ENCODE measurements at places on chromosomes 1 and 21. TPM values are rescaled to one million over a fixed set of nuclear protein-coding genes. Genes with fewer than 3 reads are reported as not detected.

The PPP1R12B gene
- 21.9 TPM for total RNA-seq

DNA sequence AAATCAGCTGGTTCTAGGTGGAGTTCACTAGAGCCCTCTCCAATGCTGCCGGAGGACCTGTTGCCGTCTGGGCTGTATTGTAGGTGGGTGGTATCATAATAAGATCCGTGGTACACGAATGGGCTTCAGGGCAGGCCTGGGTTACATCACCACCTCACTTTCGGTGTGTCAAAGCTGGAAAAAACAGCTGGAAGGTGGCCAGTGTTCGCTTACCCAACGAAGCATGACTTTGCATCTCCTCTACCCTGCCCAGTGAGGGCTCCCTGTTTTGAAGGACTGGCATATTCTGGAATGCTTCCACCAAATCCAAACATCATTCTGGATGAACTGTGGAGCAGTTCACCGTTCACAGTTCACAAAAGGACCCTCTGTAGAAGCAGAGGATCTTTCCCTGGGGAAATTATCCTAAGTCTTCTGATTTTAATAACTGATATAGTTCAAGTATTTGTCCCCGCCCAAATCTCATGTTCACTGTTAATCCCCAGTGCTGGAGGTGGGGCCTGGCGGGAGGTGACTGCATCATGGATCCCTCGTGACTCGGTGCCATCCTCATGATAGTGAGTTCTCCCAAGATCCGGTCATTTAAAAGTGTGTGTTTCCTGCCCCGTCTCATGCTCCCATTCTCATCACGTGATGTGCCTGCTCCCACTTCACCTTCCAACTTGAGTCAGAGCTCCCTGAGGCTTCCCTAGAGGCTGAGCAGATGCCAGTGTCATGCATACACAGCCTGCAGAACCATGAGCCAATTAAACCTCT is 429.0 kb downstream of the KIF26B start:
- no peak for DNase-seq

GRCh38 chr1:220642285-220642684 is 47.9 kb upstream of the C1orf115 start:
- no peak for DNase-seq

GRCh38 chr1:9265968-9266367 is 26.7 kb upstream of the SPSB1 start:
- no peak for DNase-seq

DNA sequence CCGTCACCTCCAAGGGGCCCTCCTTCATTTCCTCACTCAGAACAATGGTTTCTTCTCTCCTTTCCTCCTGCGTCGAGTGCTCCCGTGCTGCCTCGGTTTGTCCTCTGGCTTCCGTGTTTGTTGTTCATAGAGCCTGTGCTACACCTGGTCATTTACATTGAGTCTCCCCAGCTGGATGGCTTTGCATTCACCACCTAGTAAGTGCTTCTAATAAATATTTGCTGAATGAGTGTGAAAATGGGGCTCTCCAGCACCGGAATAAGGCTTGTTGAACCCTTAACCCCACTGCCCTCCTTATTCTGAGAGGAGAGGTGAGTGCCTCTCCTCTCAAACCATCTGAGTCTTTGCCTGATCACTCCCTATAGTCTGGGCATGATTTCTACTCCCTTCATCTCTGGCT is 104.9 kb downstream of the CNIH3 start:
- no peak for DNase-seq

GRCh38 chr1:160049101-160049500 is 17.3 kb upstream of the PIGM start:
- DNase-seq: no peak

- no peak for DNase-seq
These were observed 23.6 kb upstream of the ZNF362 start for GRCh38 chr1:33232716-33233115.

DNA sequence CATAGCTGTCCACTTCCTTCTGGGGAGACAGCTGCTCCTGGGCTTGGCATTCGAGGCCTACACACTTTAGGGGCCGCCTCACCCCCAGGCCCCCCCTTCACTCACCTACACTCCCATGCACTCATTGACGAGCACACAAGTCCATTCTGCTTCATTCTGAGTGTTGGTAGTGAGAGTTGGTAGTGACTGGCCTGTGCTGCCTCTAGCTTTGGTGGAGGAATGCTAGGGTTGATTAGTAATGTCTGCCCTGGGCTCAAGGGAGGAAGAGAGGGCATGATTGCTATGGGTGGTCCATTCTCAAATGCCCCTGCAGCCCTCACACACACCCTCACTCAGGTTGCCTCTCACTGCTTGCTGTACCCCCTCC is 30.4 kb downstream of the TRIM11 start:
- DNase-seq: no peak

The TARDBP gene
- total RNA-seq: 175 TPM

DNA sequence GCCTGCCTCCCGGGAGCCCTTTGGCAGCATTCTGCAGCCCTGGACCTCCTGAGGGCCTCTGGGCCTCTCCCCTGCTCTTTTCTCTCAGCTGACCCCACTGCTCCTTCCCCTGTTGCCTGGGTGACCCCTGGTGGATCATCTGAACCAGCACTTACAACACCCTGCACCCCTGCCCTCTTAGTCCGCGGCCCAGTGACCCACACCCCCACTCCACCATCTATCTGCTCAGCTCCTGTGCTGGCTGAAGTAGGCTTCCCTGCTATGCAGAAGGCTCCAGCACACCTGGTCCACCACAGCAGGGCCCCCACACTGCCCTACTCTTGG is 74.0 kb downstream of the DMRTA2 start:
- DNase-seq: no peak

DNA sequence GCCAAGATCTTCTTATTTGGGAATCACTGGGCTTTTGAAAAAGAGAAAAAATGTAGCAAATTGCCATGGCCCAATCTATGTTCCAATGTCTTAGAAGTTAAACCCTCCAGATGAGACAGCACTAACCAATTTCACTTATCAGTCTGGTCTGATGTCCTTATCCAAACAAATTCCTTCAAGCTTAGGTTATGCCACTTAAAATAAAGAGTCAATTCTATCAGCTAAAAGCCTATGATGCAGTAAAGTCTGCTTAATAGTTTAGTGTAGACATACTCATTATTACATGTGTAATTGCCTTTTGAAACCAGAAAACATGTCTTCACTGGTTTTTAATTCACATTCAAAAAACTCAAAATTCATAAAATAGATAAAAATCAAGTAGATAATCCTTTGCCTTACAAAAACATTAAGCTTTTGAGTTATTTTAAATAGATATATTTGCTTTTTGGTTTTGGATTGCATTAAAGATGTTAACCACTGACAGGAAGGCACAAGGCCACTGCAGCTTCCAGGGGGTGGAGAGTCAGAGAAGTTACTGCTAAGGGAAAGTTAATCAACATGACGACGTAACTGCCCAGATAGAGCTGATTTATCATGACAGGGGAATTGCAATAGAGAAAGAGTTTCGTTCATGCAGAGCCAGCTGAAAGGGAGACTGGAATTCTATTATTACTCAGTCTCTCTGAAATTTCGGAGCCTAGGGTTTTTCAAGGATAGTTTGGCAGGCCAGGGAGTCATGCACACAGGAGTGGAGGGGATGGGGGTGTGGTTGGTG is 106.1 kb downstream of the MAP3K21 start:
- no peak for DNase-seq
